ENCODE measurements at places on chromosomes 1 and 21.

GRCh38 chr1:6893388-6893787 is 108.1 kb downstream of the CAMTA1 start:
- no peak for DNase-seq

DNA sequence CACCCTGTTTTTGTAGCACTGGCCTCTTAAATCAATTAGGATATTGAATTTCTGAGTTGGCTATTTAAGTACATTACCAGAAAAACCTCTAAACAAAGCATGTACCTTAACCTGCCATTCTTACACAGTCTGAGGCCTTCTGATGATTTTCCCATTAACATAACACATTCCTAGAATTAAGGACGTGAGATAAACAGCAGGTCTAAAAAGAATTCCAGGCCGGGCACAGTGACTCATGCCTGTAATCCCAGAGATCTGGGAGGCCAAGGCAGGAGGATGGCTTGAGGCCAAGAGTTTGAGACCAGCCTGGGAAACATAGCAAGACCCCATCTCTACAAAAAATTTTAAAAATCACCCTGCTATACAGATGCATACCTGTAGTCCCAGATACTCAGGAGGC is 18.0 kb upstream of the LRRC8D start:
- no peak for DNase-seq

DNA sequence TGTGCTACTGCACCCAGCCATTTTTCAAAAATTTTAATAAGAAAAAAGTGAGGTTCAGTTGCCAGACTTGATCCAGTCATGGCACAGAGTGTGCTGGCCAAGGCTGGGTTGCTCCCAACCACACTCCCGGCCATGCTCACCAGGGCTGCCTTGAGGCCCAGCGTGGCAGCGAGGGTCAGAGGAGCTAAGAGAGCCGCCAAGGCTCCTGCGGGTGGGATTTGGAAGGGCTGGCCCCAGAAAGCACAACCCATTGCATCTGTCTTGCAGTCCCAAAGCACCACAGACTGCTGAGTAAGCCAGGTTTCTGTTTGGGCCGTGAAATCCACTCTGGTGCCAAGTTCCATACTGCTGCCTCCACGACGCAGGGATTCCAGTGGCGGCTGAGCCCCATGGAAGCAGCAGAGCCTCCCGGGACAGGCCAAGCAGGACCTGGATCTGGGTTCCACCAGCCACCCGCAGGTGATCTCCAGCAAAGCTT is 22.6 kb downstream of the ZBTB17 start:
- no peak for DNase-seq

GRCh38 chr1:214364786-214365295 is 83.9 kb downstream of the SMYD2 start:
- no peak for DNase-seq

GRCh38 chr1:20358761-20359263 is 68.1 kb downstream of the VWA5B1 start:
- peak; percentile 44 for DNase-seq

GRCh38 chr1:169364948-169365347 is 2.6 kb downstream of the NME7 start:
- DNase-seq, result no peak

DNA sequence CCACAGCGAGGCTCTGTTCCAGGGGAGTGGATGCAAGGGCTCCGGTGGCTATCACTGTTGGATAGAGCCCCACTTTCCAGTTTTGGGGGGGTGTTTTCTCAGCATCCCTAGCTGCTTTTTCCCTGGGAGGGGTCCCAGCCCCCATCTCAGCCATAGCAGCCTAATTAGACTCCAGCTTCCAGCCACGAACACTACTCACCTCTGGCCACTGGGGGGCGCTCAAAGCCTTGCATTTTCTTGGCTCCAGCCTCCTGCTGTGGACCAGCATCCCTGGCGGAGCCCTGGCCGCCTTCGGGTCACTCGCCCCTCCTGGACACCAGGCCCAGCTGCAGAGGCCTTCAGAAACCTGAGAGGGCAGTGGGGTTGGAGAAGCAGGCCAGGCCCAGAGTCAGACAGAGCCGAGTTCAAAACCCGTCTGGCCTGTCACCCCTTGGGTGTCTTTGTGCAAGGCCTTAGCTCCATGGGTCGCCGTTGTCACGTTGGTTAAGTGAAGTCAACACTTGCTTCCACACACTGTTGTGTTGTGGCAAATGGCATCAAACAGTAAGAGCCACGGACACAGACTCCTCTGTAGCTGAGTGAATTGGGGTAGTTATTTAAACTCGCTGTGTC is 93.5 kb upstream of the ACTL8 start:
- peak; percentile 23 for DNase-seq

- DNase-seq, result no peak
Measured at GRCh38 chr1:201945157-201945556, 1.2 kb downstream of the LMOD1 start.

GRCh38 chr1:154349121-154349520 is 23.8 kb downstream of the ATP8B2 start:
- DNase-seq, result no peak

DNA sequence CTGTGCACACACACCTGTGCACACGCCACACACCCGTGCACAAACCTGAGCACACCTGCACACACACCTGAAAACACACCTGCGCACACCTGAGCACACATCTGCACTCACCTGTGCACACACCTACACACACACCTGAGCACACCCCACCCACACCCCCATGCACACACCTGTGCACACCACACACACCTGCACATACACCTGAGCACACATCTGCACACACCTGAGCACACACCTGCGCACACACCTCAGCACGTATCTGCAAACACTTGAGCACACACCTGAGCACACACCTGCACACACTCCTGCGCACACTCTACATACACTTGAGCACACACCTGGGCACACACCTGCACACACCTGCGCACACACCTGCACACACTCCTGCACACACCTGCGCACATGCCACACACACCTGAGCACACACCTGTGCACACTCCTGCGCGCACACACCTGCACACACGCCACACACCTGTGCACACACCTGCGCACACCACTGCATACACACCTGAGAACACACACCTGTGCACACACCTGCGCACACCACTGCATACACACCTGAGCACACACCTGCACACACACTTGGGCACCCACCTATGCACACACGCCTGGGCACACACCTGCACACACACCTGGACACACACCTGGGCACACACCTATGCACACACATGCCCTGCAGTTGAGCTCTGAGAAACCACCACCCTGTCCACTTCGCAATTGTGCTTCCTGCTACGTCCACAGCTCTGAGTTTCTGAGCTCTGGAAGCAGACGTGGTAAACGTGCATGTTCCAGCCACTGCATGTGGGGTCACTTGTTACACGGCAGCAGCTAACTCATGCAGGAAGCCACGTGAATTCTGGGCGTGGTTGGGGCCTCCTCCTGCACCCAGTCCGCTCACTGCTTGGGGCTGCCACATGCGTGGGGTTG is 8.0 kb upstream of the C1orf159 start:
- no peak for DNase-seq

DNA sequence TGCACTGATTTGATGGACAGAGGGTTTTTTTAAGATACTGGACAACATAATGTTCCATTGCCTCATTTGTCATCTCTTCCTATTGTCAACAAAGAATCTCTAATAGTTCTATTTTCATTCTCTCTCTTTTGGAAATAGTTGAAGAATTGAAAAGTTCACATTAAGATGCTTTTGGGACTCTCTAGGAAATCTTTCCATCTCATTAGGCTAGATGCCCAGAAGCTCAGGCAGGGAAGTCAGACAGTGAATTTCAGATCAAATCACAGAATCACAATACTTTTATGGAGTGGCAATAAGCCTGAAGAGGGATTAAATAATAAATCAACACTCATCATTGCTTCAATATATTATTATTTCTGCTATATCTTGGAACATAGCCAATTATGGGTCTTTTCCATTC is 29.2 kb downstream of the NEGR1 start:
- no peak for DNase-seq

DNA sequence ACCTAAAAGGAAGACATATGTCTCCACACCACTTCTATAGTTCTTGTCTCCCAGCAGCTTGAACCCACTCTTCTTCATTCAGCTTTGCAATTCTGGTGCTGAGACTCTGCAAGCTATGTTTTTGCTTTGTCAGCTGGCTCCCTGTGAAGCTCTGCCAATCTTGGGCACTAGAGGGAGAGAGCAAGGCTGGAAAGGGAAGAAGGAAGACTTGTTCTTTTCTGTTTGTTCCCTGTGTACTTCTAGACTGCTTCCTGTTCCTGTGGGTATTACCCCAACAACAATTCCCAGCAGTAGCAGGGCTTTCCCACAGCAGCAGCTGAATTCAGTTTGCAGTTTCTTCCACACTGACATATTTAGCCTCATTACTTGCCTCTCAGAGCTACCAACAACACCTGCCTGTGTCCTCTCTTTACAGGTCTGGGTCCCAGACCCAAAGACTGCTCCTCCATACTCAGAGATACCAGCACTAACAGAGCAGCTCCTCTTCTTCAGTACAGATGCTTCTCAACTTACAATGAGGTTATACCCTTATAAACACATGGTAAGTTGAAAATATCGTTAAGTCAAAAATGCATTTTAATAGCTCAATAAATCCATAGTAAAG is 275.2 kb upstream of the NEGR1 start:
- no peak for DNase-seq

GRCh38 chr1:22500471-22500870 is 48.8 kb downstream of the ZBTB40 start:
- DNase-seq, result peak; percentile 11

DNA sequence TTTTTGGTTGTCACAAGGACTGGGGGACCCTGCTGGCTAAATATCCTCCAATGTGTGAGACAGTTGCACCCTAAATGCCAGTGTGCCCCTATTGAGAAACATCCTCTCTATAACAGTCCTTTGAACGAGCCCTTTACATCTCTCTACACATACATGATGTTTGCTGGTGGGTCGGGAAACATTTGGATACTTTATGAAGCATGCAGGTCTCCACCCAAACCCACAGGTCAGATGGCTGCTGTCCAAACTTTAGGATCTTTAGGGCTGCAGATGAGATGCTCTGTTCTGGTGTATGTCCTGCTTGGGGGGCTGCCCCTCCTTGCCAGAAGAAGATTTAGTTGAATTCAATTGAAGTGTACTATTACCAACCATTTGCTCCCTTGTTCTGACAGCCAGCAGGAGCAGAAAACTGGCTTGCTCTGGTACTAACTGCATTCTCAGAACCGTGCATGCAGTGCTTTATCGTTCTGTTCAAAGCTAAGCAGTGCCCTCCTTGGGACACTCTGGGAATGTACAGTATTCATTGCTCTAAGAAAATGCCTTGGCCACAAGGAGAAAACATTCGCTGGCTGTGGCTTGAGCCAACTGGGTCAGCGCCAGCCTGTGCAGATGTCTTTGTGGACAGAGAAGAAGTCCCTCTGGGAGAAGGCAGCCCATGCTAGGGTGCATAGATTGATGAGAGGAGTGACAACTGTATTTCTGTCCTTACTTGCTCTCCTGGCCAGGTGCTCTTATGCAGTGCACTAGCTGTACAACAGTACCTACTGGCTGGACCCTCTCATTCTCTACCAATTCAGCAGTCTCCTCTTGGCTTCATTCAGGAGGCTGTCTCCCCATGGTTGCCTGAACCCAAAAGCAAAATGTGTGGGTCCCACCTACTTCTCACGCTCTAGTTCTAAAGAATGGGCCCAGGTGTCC is 61.4 kb upstream of the DIRAS3 start:
- peak; percentile 77 for DNase-seq

GRCh38 chr1:42531043-42531442 is 68.0 kb downstream of the CCDC30 start:
- DNase-seq, result no peak

DNA sequence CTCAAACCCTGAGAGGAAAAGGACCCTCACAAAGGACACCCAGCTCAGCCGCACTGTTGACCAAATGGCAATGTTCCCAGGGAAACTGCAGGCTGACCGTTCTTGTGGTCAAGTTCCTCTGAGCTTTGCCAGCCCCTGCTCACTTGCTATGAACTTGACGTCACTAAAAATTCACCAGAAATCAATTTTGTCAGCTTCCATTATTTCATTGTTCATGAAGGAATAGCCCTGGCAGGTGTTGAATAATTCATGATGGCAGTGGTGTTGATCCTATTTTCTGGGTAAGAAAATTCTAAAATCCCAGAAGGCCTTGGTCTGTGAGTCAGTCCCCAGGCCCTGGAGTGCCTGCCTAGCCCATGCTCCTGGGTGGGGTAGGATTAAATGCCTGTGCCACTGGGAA is 318.9 kb downstream of the ZNF326 start:
- no peak for DNase-seq

GRCh38 chr1:174799136-174799479 is 200.6 kb upstream of the CACYBP start:
- DNase-seq, result no peak

- DNase-seq, result no peak
Measured at GRCh38 chr21:28148400-28149064, 844.1 kb downstream of the LTN1 start.

- no peak for DNase-seq
Measured at GRCh38 chr1:234148350-234148749, 224.9 kb upstream of the COA6 start.

GRCh38 chr1:2840036-2840809 is 38.7 kb upstream of the TTC34 start:
- no peak for DNase-seq

GRCh38 chr1:191590578-191590977 is 567.7 kb upstream of the RGS18 start:
- no peak for DNase-seq

GRCh38 chr1:241932845-241933244 is 24.7 kb upstream of the BECN2 start:
- no peak for DNase-seq

GRCh38 chr1:184530226-184530625 is 143.4 kb downstream of the C1orf21 start:
- DNase-seq, result no peak

DNA sequence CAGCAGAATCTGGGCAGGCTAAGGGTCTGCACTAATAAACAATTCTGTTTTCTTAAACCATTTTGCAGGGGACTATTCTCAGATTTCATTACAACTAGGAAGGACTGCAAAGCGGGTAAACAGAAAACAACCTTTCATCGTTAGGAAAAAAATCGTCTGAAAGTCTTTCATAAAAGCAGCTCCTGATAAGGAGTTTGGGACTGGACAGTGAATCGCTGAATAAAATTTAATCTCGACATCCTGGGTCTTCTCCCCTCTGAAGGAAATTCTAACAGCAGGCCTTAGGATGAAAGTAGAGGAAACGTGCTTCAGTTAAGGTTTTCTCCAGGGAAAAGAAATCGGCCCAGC is 471 bp upstream of the MTF2 start:
- no peak for DNase-seq

DNA sequence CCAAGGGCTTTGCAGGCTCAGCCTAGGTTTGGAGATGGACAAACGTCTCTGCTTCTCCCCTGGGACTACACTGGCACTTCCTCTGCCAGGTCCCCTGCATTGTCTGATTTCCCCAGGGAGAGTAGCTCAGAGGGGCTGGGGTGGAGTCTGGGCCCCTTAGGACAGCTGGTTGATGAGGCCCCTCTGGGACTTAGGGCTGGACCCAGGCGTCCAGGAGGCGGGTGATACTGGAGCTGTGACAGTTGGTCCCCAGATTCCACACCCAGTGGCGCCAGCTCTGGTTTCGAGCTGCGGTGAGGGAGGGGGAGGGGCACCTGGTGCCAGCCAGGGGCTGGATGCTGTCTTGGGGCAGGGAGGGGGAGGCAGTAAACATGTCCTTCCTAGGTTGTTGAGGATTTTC is 7.4 kb upstream of the MEX3A start:
- no peak for DNase-seq

Data from AG04450 (cell line).